Activated CD8-positive, alpha-beta memory T cell treated with anti-CD3 and anti-CD28 coated beads for 1 hour (primary cell): ENCODE measurements at places on chromosomes 4 and X.

DNA sequence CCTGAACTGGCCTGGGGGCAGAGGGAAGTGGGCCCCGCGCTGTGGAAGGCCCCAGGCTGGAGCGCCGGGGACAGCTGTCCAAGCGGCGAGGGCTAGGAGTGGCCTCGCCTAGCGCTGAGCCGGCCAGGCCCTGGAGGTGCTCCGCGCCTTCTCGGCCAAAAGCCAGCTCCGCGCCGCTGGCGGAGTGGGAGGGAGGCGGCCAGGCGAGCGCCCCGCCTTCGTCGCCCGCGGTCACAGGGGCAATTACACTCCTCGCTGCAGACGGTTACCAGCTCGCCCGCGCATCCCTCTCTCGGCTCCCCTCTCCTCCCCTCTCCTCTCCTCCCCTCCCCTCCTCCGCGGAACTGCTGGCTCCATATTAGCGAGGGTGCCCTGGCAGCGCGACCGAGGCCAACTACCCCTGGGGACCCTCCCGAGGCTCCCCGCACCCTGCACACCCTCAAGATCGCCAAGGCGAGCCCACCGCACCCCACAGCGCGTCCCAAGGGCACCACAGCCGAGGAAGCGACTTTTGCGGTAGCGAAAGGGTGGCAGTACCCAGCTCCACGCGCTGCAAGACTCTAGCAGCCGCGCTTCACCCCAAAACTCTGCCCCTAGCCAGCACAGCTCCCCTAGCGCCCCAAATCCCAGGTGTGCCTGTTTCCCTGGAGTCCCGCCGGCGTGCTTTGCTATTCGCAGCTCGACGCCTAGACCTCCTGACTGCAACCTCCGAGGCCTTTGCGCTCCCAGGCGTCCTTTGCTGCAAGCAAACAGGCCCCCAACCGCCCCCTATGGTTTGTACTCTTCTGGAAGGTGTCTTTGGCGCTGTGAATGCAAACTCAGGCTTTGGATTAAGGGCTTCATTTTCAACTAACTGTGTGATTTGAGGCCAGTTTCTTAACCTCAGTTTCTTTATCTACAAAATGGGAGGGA, 91.4 kb downstream of the BCOR start:
- no peak for DNase-seq

- no peak for DNase-seq
These were observed 9.2 kb downstream of the MAP9 start for GRCh38 chr4:155367608-155368007.

- DNase-seq, result no peak
These were observed 13.8 kb downstream of the ZNF674 start for GRCh38 chrX:46531442-46531841.

- DNase-seq, result no peak
These were observed 139.7 kb downstream of the INPP4B start for GRCh38 chr4:142706381-142706780.

DNA sequence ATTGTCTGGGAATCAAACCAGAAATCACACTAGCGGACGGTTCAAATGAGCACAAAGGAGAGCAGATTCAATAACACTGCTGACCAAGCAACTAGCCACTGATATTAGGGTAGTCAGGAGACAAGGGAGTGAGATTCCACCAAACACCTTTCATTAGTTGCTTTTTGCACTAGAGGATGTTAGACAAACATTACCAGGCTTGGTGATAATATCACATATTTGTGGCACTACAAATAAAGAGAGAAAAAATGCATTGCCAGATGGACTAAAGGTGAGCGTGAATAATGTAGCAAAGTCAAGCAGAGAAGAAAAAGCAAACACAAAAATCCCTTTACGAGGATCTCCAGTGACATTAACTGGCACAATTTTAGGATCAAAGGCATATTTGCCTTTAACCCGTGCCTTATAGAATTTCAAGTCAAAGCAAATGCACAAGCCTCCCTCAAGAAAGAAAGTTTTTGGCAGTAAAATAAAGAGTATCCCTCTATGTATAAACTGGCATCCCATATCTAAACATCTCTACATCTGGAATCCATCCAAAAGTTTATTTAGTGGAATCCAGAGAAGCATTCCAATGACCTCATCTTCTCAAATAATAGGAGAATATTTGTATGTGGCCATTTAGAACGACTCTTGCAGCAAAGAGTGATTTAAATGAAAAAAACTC, 290.9 kb downstream of the KCTD8 start:
- no peak for DNase-seq

- DNase-seq, result no peak
These were observed 120.7 kb upstream of the HCCS start for GRCh38 chrX:10990418-10990817.

GRCh38 chr4:36332023-36332781, 50.8 kb downstream of the DTHD1 start:
- no peak for DNase-seq

DNA sequence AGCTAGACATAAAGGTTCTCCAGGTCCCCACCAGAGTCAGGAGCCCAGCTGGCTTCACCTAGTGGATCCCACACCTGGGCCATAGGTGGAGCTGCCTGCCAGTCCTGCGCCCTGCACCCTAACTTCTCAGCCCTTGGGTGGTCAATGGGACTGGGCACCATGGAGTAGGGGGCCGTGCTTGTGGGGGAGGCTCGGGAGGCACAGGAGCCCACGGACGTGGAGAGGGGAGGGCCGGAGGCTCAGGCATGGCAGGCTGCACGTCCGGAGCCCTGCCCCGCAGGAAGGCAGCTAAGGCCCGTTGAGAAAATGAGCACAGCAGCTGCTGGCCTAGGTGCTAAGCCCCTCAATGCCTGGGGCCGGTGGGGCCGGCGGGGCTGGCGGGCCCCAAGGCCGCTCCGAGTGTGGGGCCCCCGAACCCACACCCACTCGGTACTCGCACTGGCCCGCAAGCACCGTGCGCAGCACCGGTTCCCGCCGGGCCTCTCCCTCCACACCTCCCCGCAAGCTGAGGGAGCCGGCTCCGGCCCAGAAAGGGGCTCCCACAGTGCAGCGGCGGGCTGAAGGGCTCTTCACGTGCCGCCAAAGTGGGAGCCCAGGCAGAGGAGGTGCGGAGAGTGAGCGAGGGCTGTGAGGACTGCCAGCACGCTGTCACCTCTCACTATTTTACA, 291.1 kb downstream of the KLHL4 start:
- DNase-seq, result no peak

DNA sequence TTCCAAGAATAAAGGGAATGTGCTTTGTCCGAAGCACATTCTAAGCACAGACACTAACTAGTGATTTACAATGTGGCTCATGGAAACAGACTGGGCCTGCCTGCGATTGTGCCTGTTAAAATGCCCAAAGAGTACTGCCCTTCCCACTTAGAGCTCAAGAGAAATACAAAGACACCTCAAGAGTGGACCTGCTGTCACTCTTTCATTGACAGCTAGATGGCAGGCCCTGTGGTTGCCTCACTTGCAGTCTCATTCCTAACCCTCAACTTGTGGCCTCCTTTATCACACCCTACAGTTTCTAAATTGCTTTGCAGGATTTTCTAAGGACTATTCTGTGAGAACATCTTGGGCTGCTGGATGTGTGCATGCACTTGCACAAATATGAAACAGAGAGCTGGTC, 331.0 kb upstream of the EMCN start:
- no peak for DNase-seq

GRCh38 chr4:184259081-184259480, 41.4 kb upstream of the ENPP6 start:
- no peak for DNase-seq

- DNase-seq, result no peak
These were observed 185.4 kb downstream of the OR13H1 start for GRCh38 chrX:131729295-131729694.

GRCh38 chr4:171342646-171343045, 470.6 kb upstream of the GALNTL6 start:
- no peak for DNase-seq

DNA sequence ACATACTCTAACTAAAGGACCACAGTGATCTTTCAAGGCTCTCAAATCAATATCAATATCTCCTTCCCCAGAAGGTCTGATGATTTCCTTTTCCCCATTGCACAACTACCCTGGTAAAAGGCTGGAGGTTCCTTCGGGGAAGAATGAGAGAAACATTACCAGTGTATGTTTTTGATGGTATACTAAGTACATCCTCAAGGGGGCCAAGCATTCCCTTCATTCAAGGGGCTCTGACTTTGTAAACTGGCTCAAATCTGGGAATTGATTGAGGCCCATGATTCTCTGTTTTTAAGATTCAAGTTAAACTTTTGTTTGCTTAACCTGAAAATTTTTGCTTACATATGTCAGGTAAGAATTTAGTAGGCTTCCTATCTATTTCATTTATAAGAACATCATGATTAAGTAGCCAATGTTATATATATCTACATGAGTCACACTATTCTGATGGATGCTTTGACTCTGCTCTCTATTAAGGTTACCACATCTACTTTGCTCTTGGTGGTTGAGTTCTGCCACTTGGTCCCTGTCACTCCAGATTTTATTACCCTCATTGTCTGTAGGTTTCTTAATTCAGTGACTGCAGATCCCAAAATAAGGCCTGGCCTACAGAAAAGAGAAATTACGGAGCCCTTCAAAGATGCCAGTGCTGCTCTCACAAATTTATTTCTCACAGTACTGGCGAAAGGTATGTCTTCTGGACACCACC, 16.4 kb upstream of the GUCY1B1 start:
- no peak for DNase-seq
